ENCODE measurements at places on chromosomes 6 and 20. TPM values are rescaled to one million over a fixed set of nuclear protein-coding genes. Genes with fewer than 3 reads are reported as not detected.
A peak's percentile ranks its signal among the peaks of the same experiment; 100 is the strongest.

The SEL1L2 gene
- not detected for total RNA-seq

The COL21A1 gene
- total RNA-seq, result 1.0 TPM

The IMPG1 gene
- total RNA-seq, result not detected

The CALHM5 gene
- total RNA-seq, result not detected

The HMGCLL1 gene
- total RNA-seq, result not detected

The HUS1B gene
- total RNA-seq, result 4.2 TPM

The KHDC1L gene
- 0.80 TPM for total RNA-seq

The GRM1 gene
- not detected for total RNA-seq

DNA sequence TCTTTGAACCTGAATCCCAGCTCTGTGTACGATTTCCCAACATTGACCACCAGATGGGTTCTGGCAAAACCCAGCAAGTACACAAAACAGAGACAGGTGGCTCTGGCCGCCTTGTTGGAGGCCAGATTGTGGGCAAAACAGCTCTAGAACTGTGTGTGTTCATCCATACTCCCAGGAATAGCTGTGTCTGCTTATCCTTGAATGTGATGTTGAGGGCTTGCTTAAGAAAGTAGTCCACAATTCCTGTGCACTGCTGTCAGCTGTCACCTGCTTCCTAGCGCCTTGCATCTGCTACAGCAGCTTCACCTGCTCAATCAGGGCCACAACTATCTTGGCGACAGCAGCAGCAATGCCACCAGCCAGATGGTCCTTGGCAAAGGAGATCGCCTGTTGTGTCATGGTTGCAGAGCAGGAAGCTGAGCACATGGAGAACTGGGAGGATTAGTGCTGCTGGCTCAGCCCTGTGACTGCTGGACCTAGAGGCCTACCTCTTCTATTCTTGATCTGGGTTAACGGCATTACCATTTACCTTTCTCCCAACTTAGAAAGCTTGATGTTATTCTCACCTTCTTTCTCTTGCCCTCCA lies 3.7 kb upstream of the SMAP1 start:
- H3K27ac ChIP-seq, result no peak overlapping the region
- DNase-seq, result no peak
- no peak overlapping the region for H3K4me3 ChIP-seq
- peaks cover 6% of the 10 kb centered on the region for H3K4me1 ChIP-seq
- H3K27me3 ChIP-seq, result no peaks in the 10 kb centered on the region

DNA sequence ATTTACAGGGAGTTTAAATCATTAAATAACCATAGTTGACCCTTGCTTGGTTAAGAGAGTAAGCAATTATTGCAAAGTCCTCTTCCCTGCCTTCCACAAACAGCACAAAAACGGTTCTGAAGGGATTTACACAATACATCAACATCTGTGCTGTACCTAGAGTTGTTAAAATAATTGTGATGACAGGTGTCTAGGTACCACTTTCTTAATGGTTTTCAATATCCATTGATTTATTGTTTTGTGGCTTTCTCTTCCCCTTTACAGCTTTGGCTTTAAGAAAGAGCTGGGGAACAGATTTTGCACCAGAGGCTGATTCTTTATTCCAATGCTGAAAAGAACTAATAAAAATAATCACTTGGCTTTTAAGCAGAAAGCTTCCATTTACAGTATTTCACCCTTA lies 598 bp upstream of the SOX4 start:
- H3K36me3 ChIP-seq, result peaks cover 12% of the 10 kb centered on the region
- no peaks in the 10 kb centered on the region for H3K27me3 ChIP-seq
- peak overlapping the region; percentile 99 for H3K4me3 ChIP-seq
- peak; percentile 4 for DNase-seq
- no peak overlapping the region for H3K27ac ChIP-seq
- peaks cover 21% of the 10 kb centered on the region for H3K4me1 ChIP-seq

DNA sequence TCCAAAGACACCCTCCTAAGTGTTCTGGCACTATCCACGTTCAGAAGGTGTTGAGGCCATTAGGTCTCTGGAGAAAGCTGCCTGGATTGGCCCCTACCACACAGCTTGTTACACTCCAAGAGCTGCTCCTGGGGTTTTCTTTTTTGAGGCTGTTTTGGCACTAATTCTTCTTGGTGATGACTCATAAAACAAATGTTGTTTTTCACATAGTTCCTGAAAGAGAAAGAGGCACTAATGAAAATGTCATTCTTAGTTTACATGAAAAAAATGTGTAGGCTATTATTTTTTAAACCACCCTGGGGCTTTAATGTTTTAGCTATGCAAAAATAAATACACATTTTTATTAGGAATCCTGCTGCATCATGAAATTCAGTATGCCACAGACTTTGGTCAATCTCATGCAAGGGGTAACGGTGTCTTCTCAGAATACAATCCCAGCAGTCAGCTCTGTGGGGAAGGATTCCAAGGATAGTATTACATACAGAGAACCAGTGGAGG lies 38.1 kb downstream of the TBPL1 start:
- peaks cover 44% of the 10 kb centered on the region for H3K4me1 ChIP-seq
- H3K4me3 ChIP-seq, result no peak overlapping the region
- peak overlapping the region; percentile 82 for H3K27ac ChIP-seq
- no peaks in the 10 kb centered on the region for H3K36me3 ChIP-seq
- DNase-seq, result peak; percentile 83
- no peaks in the 10 kb centered on the region for H3K27me3 ChIP-seq

DNA sequence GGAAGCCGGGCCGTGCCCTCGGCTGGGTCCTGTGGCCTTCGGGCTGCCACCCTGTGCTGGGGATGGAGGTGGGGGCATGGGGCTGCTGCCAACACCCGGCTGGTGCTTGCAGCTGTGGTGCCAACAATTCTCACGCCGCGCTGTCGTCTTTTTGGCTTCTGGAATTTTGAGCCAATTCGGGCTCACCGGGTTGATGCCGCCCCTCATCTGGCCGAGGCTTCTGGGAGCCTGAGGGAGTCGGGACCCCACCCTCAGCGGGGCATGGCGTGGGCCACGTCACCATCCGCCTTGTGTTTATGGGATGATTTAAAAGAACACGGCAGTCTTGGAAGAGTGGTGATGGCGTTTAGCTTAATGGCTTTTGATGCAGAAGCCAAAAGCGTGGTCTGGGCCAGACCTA lies 8.7 kb upstream of the NPBWR2 start:
- no peak overlapping the region for H3K27ac ChIP-seq
- no peak for DNase-seq
- no peaks in the 10 kb centered on the region for H3K4me1 ChIP-seq
- no peaks in the 10 kb centered on the region for H3K36me3 ChIP-seq
- H3K27me3 ChIP-seq, result no peaks in the 10 kb centered on the region

- no peaks in the 10 kb centered on the region for H3K4me1 ChIP-seq
- H3K36me3 ChIP-seq, result no peaks in the 10 kb centered on the region
- no peak overlapping the region for H3K4me3 ChIP-seq
Measured at GRCh38 chr6:47428746-47429664, 48.6 kb upstream of the CD2AP start.

- H3K4me3 ChIP-seq, result no peak overlapping the region
- peak; percentile 37 for DNase-seq
- no peak overlapping the region for H3K27ac ChIP-seq
- no peaks in the 10 kb centered on the region for H3K4me1 ChIP-seq
Measured at GRCh38 chr6:56595490-56596122, 47.1 kb downstream of the DST start.

- no peaks in the 10 kb centered on the region for H3K27me3 ChIP-seq
- H3K4me1 ChIP-seq, result no peaks in the 10 kb centered on the region
- H3K36me3 ChIP-seq, result no peaks in the 10 kb centered on the region
Measured at GRCh38 chr20:20663841-20664240, 48.6 kb downstream of the RALGAPA2 start.

- H3K4me1 ChIP-seq, result 0 out of 2 replicates have a peak, but pooled peaks cover 6% of the 10 kb centered on the region
- H3K27ac ChIP-seq, result no peak overlapping the region
- H3K36me3 ChIP-seq, result no peaks in the 10 kb centered on the region
- DNase-seq, result peak; percentile 22
Measured at GRCh38 chr6:55895972-55896730, 20.8 kb upstream of the BMP5 start.

DNA sequence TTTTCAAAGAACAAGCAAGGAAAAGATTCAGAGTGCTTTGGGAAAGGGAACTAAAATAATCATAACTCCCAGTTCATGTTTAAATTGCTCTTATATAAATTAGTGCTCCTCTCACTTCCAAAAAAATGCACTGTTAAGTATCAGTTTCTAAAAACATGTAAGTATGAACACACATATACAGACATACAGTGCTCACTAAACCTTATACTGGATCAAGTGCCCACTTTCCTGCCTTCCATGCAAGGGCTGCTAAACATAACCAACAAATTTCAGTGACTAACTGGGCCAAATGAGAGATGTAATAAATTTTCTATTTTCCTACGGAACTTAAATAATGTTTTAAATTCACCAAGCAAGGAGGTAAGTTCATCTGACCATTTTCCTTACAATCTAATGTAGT lies 6.4 kb downstream of the TFAP2A start:
- H3K27me3 ChIP-seq, result no peaks in the 10 kb centered on the region
- peaks cover 45% of the 10 kb centered on the region for H3K4me1 ChIP-seq
- H3K36me3 ChIP-seq, result peaks cover 37% of the 10 kb centered on the region
- DNase-seq, result no peak

DNA sequence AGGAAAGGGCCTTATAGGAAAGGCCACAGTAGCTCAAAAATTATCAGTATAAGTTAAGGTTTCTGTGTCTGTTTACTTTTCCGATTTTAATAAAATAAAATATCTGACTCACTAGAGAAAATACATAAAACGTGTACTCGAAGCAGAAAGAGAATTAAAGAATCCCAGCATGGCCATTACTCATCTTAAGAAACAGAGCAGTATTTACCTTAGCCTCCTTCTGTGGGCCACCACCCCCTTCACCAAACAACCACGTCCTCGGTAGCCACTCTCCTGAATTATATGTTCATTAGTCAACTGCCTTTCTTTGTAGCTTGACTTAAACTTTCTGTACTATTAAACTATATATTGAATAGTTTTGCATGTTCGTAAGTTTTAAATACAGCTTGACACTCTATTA lies 72.2 kb upstream of the SPTLC3 start:
- DNase-seq, result peak; percentile 94
- peaks cover 51% of the 10 kb centered on the region for H3K4me1 ChIP-seq
- H3K36me3 ChIP-seq, result no peaks in the 10 kb centered on the region
- peak overlapping the region; percentile 28 for H3K4me3 ChIP-seq
- H3K27ac ChIP-seq, result peak overlapping the region; percentile 92

DNA sequence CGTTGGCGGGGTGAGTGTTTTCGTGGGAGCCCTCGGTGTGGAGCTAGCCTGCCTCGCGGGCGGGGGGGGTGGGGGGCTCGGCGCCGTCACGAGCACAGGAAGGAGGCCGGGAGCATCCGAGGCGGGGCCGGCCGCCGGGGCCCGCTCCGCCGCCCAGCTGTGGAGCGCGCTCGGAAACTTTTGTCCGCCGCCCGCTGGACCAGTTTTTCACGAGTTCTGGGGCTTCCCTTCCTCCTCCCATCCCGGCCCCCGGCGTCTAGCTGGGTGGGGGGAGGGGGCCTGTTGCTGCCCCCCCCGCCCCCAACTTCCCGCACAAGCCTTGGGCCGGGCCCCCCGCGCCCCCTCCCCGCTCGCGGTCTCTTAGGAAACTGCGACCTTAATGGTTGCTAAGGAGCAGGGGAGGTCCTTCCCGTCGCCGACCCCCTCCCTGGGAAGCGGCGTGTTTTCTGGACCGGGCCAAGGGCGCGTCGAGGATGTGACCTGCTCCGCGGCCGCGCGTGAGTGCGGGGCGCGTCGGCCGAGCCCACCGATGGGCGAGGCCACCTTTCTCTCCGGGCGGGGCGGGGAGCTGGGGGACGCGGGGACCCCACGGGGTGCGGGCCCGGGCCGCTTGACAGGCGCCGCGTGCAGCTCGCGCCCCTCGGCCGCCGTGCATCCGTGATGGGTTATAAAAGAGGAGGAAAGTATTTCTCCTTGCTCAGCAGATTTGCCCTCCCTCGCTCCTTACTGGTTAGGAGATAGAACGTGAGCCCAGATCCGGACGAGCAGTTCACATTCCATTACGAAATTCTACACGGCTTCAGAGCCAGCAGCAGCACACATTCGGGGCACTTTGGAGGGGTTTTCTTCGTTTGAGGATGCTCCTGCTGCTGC lies 1.4 kb downstream of the RREB1 start:
- peak overlapping the region; percentile 97 for H3K4me3 ChIP-seq
- no peaks in the 10 kb centered on the region for H3K27me3 ChIP-seq
- H3K36me3 ChIP-seq, result peaks cover 6% of the 10 kb centered on the region
- H3K27ac ChIP-seq, result peak overlapping the region; percentile 86

GRCh38 chr20:9032758-9033157 lies 36.1 kb upstream of the PLCB4 start:
- no peaks in the 10 kb centered on the region for H3K27me3 ChIP-seq
- H3K4me3 ChIP-seq, result no peak overlapping the region
- H3K27ac ChIP-seq, result no peak overlapping the region
- H3K4me1 ChIP-seq, result peaks cover 7% of the 10 kb centered on the region

- no peak for DNase-seq
- no peaks in the 10 kb centered on the region for H3K4me1 ChIP-seq
- H3K27me3 ChIP-seq, result peaks cover 13% of the 10 kb centered on the region
- no peak overlapping the region for H3K27ac ChIP-seq
- H3K36me3 ChIP-seq, result no peaks in the 10 kb centered on the region
Measured at GRCh38 chr6:170286246-170286933, 4.5 kb downstream of the DLL1 start.

Data from PC-3 (cell line).